ENCODE measurements at places on chromosomes 16 and 17. TPM values are rescaled to one million over a fixed set of nuclear protein-coding genes. Genes with fewer than 3 reads are reported as not detected.

- no peak for DNase-seq
These were observed 1.9 kb downstream of the SRSF1 start for GRCh38 chr17:58005031-58005727.

DNA sequence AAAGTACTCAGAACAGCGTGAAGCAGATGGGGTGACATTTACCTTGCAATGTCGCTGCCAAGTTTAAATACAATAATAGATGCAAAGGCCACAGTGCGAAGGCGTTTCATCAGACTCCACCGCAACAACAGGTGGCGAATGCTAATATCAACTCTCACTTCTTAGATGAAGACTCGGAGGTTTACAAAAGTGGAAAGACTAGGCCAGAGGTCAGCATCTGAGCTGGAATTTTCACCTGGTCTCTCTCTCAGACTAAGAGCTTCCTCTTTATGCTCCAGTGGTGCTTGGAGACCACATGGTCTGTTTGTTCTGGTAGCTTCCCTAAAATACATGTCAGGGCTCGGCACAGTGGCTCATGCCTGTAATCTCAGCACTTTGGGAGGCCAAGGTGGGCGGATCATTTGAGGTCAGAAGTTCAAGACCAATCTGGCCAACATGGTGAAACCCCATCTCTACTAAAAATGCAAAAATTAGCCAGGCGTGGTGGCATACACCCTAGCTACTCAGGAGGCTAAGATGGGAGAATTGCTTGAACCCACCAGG lies 169.1 kb downstream of the XYLT1 start:
- no peak for DNase-seq

GRCh38 chr16:82671741-82672140 lies 45.0 kb downstream of the CDH13 start:
- DNase-seq = no peak

The CTRL gene
- polyA plus RNA-seq = 6.8 TPM

The CACNG1 gene
- polyA plus RNA-seq = not detected

GRCh38 chr17:45800816-45801215 lies 16.7 kb downstream of the CRHR1 start:
- no peak for DNase-seq

GRCh38 chr17:55606488-55606815 lies 95.2 kb upstream of the SMIM36 start:
- peak; percentile 91 for DNase-seq

The ZNF207 gene
- polyA plus RNA-seq = 228 TPM

DNA sequence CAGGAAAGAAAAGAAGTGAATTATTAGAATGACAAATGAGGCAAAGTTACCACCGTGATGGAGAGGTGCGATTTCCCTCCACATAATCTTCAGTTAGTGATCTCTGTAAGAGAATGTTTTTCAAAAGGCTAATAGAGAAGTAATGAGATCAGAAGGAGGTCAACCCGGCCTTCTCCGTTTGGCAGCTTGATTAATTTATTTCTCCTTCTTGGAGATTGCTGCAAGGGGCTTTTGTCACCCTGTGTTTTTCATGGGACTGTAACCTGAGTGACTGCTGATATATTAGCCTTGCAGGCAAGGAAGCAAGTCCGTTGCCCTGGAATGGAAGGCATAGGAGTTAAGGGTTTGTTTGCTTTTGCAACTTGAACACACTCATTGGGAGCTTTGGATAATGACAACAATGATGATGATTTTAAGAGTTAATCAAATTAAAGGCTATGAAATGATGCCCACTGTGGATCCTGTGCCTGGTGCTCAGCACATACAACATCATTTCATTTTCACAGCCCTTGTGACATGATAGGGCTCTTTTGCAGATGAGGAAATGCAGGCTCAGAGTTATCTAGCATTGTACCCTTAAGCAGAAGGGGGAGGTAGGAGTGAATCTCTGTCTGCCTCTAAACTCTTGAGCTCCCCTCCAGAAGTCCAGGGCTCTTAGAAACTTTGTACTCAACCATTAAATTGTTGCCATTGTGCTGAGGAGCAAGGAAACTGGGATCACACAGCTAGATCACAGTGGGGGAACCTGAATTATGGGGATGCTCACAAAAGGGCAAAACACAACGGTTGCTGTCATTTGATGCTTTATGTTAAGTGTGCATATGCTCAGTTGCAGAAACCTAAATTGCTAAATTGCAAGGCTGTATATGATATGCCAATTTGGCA lies 226.3 kb downstream of the WWOX start:
- no peak for DNase-seq

DNA sequence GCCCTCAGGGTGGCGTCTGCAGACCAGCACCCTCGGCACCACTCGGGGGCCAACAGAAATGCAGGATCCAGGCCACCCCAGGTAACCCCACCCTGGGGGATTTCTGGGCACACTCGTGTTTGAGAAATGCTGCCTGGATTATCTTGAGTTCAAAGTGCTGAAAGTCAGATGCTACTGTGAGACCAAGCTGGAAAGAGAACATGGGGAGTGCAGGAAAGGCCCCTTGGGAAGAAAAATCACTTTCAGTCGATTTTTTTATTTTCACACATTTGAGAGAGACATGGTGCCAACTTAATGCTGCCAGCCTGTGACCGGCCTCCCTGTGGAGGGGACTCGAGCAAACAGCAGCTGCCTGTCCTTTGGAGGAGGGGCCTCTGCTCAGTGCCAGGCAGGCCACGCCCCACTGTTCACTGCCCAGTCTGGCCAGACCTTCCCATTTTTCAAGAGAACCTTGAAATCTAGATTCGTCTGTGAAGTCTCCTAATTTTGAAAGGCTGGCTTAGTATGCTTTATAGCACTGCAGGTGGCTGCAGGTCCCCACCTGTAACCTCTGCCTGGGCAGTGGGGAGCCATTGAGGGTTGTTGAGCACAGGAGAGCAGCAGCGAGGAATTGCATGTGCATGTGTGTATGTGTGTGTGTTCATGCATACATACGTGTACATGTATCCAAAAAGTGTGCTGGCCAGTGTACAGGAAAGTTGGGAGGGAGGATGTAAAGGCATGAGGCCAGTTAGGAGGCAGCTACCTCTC lies 70.7 kb upstream of the PLCG2 start:
- DNase-seq = no peak

DNA sequence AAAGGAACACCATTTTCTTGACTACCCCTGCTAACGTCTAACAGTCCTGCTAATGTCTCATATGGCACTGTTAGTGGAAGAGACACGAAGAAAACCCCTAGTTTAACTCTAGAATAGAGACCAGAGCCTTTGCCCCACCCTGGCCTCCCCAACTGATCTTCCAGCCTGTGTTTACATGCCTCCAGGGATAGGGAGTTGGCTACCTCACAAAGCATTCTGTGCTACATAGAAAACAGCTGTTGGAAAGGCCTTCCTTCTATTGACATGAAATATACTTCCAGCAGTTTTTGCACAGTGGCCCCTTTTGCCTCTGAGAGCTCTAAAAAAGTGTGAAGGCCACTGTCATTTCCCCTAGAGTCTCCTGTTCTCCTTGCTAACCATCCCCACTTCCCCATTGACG lies 73.1 kb downstream of the ASIC2 start:
- DNase-seq = no peak

The CA10 gene
- 17.3 TPM for polyA plus RNA-seq

Data from right renal pelvis (tissue), 4 donors.